ENCODE measurements at places on chromosomes 11 and 22.

DNA sequence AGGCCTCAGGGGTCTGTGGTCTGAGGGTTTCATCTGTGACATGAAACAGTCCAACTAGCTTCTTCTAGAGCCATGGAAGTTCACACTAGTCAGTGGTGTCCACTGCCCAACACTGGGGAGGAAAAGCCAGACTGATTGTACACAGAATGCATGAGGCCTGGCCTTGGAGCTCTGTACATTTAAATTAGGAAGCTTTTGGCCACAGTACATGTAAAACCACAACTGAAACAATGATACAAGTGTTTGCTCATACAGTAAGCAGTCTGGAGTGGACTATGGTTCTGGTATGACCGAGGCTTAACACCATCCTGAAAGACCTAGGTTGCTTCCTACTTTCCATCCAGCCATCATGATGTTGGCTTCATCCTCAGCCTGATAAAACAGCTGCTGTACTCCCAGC, 73.8 kb upstream of the SESN3 start:
- no peak for DNase-seq

- no peak for DNase-seq
Observed at GRCh38 chr11:123690485-123690884, 36.1 kb upstream of the SCN3B start.

GRCh38 chr11:17135916-17136683, 58.6 kb upstream of the RPS13 start:
- no peak for DNase-seq

GRCh38 chr11:123178186-123178585, 16.9 kb downstream of the CLMP start:
- no peak for DNase-seq

DNA sequence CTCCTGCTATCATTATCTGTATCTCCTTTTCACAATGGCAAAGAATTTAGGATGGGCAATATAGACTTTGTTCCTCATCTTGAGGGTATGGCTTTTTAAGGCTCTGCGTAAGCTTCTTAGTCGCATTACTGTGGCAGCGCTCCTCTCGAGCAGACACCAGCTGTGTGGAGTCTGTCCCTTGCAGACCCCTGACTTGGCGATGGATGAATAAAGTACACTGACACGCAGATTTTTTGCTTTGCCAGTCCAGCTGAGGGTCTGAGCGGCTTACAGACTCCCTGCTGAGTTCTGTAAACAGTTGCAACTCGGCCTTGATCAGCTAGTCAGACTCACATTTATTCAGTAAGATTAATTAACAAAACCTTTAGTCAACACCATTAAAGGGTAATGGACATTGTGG, 390.0 kb upstream of the CNTN5 start:
- DNase-seq = no peak

GRCh38 chr22:37638391-37639069, 939 bp upstream of the SH3BP1 start:
- DNase-seq = no peak

DNA sequence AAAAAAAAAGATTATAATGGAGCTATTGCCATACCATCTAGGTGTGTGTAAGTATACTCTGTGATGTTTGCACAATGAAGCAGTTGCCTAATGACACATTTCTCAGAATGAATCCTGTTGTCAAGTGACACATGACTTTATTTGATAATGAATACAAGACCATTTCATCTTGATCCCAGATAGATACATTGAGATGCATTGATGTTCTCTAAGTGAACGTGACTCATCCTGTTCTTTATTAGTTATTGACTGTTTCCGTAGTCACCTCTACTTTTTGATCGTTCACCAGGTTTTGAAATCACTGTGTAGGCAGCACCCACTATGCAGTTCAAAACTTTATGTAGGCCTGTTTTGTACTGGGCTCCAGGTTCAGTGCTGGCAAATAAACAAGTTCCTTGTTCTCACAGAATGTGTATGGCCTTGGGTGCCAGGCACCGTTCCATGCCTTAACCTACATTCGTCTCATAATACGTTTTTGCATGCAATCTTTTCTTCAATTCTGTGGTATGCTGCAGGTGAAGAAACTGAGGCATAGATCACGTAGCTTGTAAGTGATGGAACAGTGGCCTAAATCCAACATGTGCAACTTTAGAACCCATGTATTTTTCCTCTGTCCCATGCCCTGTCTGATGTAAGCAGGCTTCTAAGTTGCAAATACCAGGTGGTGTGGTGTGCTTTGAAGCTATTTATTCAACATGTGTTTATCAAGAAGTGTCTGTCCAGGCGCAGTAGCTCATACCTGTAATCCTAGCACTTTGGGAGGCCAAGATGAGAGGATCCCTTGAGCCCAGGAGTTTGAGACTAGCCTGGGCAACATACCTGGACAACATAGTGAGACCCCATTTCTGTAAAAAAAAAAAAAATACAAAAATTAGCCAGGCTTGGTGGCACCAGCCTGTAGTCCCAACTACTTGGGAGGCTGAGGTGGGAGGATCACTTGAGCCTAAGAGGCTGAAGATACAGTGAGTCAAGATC, 10.4 kb downstream of the SREBF2 start:
- DNase-seq = no peak

DNA sequence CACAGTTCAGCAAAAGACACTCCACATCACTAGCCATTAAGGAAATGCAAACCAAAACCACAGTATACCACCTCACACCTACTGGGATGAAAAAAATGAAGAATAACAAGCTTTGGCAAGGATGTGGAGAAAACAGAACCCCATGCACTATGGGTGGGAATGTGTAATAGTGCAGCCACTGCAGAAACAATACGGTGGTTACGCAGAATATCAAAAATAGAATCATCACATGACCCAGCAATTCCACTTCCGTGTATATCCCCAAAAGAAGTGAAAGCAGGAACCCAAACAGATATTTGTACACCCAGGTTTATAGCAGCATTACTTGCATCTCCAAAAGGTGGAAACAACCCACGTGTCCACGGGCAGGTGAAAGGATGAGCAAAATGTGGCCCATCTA, 20.8 kb downstream of the CARS1 start:
- no peak for DNase-seq

All from activated effector memory CD4-positive, alpha-beta T cell treated with Interleukin-2 at 50 U/mL for 16 hours (primary cell).